ENCODE measurements at places on chromosomes 3 and 15. TPM values are rescaled to one million over a fixed set of nuclear protein-coding genes. Genes with fewer than 3 reads are reported as not detected.

The LRRC49 gene
- total RNA-seq, result 12.4 TPM

The GADL1 gene
- under 0.01 TPM for total RNA-seq

The CDCP1 gene
- total RNA-seq, result 37.5 TPM

The TNNC1 gene
- 2.5 TPM for total RNA-seq

The OR5K2 gene
- total RNA-seq, result not detected

The SAMD7 gene
- not detected for total RNA-seq

The ACKR4 gene
- 6.8 TPM for total RNA-seq

The BLM gene
- 0.85 TPM for total RNA-seq

The MB21D2 gene
- total RNA-seq, result 15.0 TPM

The STOML1 gene
- 27.2 TPM for total RNA-seq

The REC114 gene
- not detected for total RNA-seq

The FEZF2 gene
- total RNA-seq, result not detected

The ARPP21 gene
- total RNA-seq, result 6.5 TPM

The ZNF662 gene
- 0.85 TPM for total RNA-seq

The LRRK1 gene
- total RNA-seq, result 5.6 TPM

The P2RY1 gene
- total RNA-seq, result 0.38 TPM

The SIDT1 gene
- 0.28 TPM for total RNA-seq

The CCRL2 gene
- 0.19 TPM for total RNA-seq

The SUCLG2 gene
- 56.6 TPM for total RNA-seq

The ERC2 gene
- under 0.01 TPM for total RNA-seq

The CD200R1 gene
- total RNA-seq, result under 0.01 TPM

The CNOT10 gene
- total RNA-seq, result 23.4 TPM

The AADAC gene
- total RNA-seq, result 7.0 TPM

The ZBTB47 gene
- total RNA-seq, result 28.6 TPM

The SEMA3G gene
- total RNA-seq, result under 0.01 TPM

The TMC3 gene
- 3.9 TPM for total RNA-seq

The NRROS gene
- total RNA-seq, result 0.58 TPM

The HRH1 gene
- total RNA-seq, result 9.6 TPM

The HHATL gene
- total RNA-seq, result not detected

The ROBO2 gene
- under 0.01 TPM for total RNA-seq

The SLC2A2 gene
- total RNA-seq, result not detected

The COL7A1 gene
- total RNA-seq, result 9.8 TPM

The COL6A5 gene
- not detected for total RNA-seq

Measured in regular cardiac myocyte (primary cell).